ENCODE measurements at places on chromosomes 6 and 20. TPM values are rescaled to one million over a fixed set of nuclear protein-coding genes. Genes with fewer than 3 reads are reported as not detected.

The SLC24A3 gene
- 50.5 TPM for total RNA-seq

The LY6G5C gene
- 2.5 TPM for total RNA-seq

The GPR6 gene
- 12.2 TPM for total RNA-seq

The NKX2-2 gene
- 3.5 TPM for total RNA-seq

The RBM12 gene
- 81.4 TPM for total RNA-seq

The GGTLC1 gene
- not detected for total RNA-seq

The SEC63 gene
- total RNA-seq = 46.4 TPM

The LY86 gene
- total RNA-seq = 5.5 TPM

The DSP gene
- total RNA-seq = 6.2 TPM

The C20orf144 gene
- not detected for total RNA-seq

The VAPB gene
- total RNA-seq = 38.3 TPM

The ABHD16B gene
- total RNA-seq = not detected

The TMEM74B gene
- 16.1 TPM for total RNA-seq

The MAS1 gene
- total RNA-seq = under 0.01 TPM

The MACROD2 gene
- 43.1 TPM for total RNA-seq

The EPB41L1 gene
- 133 TPM for total RNA-seq

The ARHGAP18 gene
- 14.1 TPM for total RNA-seq

The CTNNBL1 gene
- total RNA-seq = 25.6 TPM

The ANKRD66 gene
- 3.5 TPM for total RNA-seq

The IL17A gene
- total RNA-seq = not detected

The TRIM31 gene
- total RNA-seq = not detected

The GSTA3 gene
- 0.69 TPM for total RNA-seq

The SLA2 gene
- total RNA-seq = not detected

The PNPLA1 gene
- not detected for total RNA-seq

The RIMS1 gene
- total RNA-seq = 374 TPM

The MLN gene
- total RNA-seq = not detected

The GPSM3 gene
- total RNA-seq = 1.4 TPM

The FILIP1 gene
- total RNA-seq = 5.3 TPM

The SPTLC3 gene
- 3.5 TPM for total RNA-seq

The EYS gene
- total RNA-seq = 1.4 TPM

The CEP57L1 gene
- 73.4 TPM for total RNA-seq

The TEAD3 gene
- total RNA-seq = 0.23 TPM

The RBBP8NL gene
- not detected for total RNA-seq

The PCK1 gene
- total RNA-seq = not detected

The PTPN1 gene
- total RNA-seq = 16.4 TPM

The TRMT6 gene
- 9.7 TPM for total RNA-seq

Data from diencephalon (tissue), 1 donor.